ENCODE measurements at places on chromosomes 2 and 18. TPM values are rescaled to one million over a fixed set of nuclear protein-coding genes. Genes with fewer than 3 reads are reported as not detected.

NUP35 gene
- 13.2 TPM for total RNA-seq

HOXD13 gene
- total RNA-seq, result not detected

SCN3A gene
- 12.4 TPM for total RNA-seq

PMAIP1 gene
- 0.94 TPM for total RNA-seq

CNGA3 gene
- 2.2 TPM for total RNA-seq

WDR35 gene
- 3.4 TPM for total RNA-seq

FEV gene
- 6.7 TPM for total RNA-seq

IL36B gene
- total RNA-seq, result not detected

SERPINB3 gene
- not detected for total RNA-seq

LIMS4 gene
- 3.1 TPM for total RNA-seq

TCF23 gene
- not detected for total RNA-seq

SNED1 gene
- total RNA-seq, result 83.3 TPM

DNA sequence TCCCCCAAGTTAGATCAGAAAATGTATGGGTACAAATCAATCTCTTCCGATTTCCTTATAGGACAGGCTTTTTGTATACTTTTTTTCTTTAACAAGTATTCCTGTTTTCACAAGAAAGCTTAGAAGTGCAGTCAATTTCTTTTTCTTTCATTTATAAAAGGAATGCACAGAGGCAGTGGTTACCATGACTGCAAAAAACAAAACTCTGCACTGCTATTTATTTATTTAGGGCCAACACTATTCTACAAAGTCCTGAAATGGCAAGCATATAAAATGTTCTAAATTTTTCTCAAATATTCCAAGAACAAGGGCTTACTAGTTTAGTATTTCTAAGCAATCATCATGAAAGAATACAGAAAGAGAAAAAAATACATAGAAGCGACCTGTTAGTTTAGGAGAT, 22.2 kb downstream of the ATAD2B start:
- DNase-seq, result no peak

DNA sequence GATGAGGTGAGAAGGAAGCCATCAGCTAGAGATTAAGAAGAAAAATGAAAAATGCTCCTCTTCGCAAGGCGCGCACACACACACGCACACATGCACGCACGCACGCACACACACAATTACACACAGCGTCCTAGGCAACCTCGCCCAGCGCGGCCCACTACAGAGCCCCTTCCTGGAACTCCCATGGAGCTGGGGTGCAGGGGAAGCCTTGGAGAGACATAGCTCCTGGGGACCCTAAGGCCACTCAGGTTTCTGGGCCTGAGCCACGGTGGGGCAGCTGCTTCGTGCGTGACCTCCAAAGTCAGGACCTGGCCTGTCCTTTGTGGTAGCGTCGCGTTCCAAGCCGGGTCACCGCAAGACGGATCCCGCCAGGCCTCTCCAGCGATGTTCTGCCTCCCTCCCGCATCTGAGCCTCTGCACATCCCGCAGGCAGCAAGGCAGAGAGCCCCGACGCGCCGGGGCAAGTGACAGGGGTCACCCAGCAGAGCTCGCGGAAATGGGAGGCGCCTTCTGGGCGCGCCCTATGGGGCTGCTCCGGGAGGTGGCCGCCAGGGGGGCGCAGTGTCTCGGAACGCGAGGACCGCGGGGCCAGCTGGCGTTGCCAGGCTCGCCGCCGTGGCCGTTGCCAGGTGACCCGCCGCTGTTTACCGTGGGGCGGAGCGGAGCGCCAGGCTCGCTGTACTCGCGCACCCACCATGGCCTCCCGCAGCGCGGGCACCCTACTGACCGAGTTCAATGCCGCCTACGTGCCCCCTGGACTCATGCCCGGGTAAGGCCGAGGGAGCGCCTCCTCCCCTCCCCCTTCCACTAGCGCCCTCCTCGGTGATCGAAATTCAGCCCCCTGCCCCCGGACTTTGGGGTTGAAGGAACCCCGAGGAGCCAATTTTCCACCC, 79.0 kb downstream of the CIB4 start:
- DNase-seq, result peak; percentile 72

- DNase-seq, result no peak
Observed at GRCh38 chr2:63051042-63051794, 588 bp downstream of the OTX1 start.

- DNase-seq, result peak; percentile 85
Observed at GRCh38 chr2:111897924-111898702, at the start of gene MERTK. MERTK (plus strand) TSS chr2:111898607; CDS start chr2:111898736, 129 bp downstream.

GRCh38 chr2:159459279-159459678, 157.1 kb downstream of the BAZ2B start:
- no peak for DNase-seq

- peak; percentile 54 for DNase-seq
Observed at GRCh38 chr18:7273301-7273921, 42.5 kb downstream of the LRRC30 start.

GRCh38 chr18:62651276-62652056, 63.9 kb upstream of the PHLPP1 start:
- no peak for DNase-seq

DNA sequence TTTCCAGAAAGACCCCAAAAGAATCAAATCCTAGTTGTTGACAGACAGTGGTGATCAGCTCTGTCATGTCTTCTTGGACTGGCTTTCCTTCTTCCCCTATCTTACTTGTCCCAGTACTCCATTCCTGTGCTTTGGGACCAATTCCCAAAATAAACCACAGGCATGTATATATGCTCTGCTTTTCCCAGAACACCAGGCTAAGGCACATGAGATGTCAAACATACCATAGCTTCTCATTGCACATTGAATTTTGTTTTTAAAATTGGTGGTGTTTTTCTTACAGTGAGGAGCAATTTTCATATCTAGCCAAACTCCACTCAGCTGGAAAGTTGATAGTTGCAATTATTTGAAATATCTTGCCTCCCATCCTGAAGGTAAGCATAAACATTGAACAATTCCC, 88.9 kb upstream of the RGPD4 start:
- DNase-seq, result no peak

- no peak for DNase-seq
Observed at GRCh38 chr18:63087421-63088230, 231.9 kb downstream of the BCL2 start.

DNA sequence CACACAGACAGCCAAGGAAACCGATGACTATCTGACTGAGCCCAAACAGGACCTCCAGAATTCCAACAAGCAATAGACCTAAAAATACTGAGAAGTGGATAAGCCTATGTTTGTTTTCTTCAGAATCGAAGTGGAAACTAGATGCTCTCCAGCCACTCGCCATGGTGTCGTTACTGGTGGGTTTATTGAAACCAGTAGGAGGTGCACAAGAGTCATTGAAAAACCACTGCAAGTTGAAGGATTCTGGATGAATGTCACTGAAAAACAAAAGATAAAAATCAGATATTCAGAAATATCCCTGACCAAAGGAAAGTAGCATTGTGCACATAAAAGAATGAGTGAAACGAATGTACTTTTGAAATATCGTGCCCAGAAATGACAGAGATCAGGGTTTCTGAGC, 15.3 kb downstream of the TM4SF20 start:
- DNase-seq, result no peak

GRCh38 chr2:220779931-220780330, 792.2 kb downstream of the EPHA4 start:
- no peak for DNase-seq

GRCh38 chr2:73614997-73615396, 27.2 kb downstream of the NAT8 start:
- no peak for DNase-seq

- no peak for DNase-seq
Observed at GRCh38 chr18:72013427-72013850, 530.7 kb downstream of the CBLN2 start.

- DNase-seq, result no peak
Observed at GRCh38 chr2:64753399-64753798, 99.7 kb upstream of the SERTAD2 start.

DNA sequence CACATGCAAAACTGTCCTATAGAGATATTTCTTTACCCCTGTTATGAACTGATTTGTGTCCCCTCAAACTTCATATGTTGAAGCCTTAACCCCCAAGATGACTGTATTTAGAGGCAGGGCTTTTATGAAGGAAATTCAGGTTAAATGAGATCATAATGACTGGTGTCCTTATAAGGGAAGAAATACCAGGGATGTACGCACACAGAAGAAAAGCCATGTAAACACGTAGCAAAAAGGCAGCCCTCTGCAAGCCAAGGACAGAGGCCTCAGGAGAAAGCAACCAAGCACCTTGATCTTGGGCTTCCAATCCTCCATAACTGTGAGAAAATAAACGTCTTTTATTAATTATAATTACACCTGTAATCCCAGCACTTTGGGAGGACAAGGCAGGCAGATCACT, 101.3 kb upstream of the NDUFV2 start:
- no peak for DNase-seq

DNA sequence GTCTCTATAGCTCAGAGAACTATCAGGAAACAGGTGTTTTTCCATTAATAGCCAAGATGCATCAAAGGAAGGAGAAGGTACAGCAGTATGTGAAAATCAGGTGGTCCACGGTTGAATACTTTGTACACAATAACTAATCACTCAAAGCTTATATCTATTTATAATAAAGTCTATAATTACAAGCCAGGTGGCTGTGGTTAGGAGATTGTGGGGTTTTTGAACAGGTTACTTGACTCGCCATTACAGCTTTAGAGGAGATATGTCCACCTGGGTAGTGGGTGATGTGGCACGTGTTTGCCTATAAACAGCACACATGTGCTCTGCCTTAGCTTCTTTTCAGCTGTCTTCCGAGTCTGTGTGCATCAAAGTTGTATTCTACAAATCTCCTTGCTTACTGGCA, 892.2 kb upstream of the ZEB2 start:
- no peak for DNase-seq

GRCh38 chr2:177906041-177906718, 166.4 kb downstream of the PDE11A start:
- DNase-seq, result peak; percentile 78

- no peak for DNase-seq
Observed at GRCh38 chr2:119385466-119385865, 18.7 kb downstream of the DBI start.

DNA sequence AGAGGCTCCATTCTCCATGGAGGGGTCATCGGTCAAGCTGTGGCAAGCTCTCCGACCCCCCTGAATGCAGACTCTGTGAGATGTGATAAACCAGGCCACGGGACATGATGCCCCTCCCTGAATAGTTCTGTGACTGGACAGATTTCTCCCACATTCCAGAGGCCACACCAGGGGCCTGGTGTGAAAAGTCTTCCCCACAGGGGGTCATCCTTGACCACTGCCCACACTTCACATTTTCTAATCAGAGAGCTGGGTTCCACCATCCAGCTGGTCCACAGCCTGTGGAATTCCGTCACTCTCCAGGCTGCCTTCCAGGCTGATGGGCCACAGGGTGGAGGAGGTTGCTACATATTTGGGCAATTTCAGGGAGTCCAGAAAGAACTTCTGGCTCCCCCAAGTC, 51.3 kb upstream of the CYRIA start:
- no peak for DNase-seq

DNA sequence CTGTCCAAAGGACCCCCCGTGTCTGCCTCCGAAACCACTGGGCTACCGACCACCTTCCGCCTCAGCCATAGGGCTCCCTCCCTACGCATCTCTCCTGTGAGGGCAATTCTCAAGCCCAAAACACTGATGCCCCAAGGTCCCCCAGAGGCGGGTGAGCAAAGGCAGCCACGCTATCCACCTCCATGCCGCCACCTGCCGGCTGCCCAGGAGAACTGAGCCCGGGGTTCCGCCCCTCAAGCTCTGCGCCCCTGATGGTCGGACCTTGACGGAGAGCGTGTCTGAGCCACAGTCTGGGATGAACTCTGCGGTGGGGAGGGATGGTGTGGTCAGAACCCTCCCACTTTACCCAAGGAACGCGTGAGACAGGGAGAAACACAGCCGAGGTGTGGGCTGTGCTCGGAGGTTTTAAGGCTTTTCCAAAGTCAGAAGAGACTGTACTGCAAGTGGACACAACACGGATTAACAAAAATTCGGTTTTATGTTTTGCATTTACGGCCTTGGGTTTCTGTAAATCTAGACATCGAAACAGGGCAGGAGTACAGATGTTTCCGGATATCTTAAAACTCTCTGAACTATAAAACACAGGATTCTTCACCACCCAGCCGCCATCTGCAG, 114.1 kb downstream of the ZNF516 start:
- peak; percentile 40 for DNase-seq

GRCh38 chr2:147223553-147224060, 621.2 kb upstream of the ACVR2A start:
- no peak for DNase-seq

GRCh38 chr18:27771571-27771970, 405.4 kb downstream of the CDH2 start:
- DNase-seq, result no peak

- DNase-seq, result no peak
Observed at GRCh38 chr2:180146541-180146940, 139.4 kb upstream of the CWC22 start.

DNA sequence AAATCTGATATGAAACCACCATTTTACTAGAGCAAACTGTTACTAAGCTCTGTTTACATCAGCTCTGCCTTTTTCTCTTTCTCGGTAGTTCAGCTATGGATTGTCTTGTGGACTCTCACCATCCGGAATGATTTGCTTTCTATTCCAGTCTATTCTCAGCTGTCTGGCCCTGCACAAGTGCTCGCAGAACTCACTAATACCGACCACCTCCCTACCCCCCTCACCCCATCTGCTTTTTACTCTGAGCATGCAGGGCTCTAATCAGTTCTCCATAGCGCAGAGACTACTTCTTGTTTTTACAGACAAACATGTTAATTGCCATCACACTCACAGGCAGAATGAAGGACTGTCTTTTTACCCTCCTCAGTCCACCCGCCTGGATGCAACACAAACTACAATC, 180.7 kb upstream of the POU3F3 start:
- no peak for DNase-seq

GRCh38 chr2:102460467-102460866, 12.6 kb upstream of the SLC9A4 start:
- DNase-seq, result no peak
